ENCODE measurements at places on chromosomes 2 and 18. TPM values are rescaled to one million over a fixed set of nuclear protein-coding genes. Genes with fewer than 3 reads are reported as not detected.
A peak's percentile ranks its signal among the peaks of the same experiment; 100 is the strongest.

- no peaks in the 10 kb centered on the region for H3K4me1 ChIP-seq
- H3K4me3 ChIP-seq, result no peak overlapping the region
- no peak for DNase-seq
Observed at GRCh38 chr18:76521417-76522121, 26.5 kb upstream of the ZNF516 start.

DNA sequence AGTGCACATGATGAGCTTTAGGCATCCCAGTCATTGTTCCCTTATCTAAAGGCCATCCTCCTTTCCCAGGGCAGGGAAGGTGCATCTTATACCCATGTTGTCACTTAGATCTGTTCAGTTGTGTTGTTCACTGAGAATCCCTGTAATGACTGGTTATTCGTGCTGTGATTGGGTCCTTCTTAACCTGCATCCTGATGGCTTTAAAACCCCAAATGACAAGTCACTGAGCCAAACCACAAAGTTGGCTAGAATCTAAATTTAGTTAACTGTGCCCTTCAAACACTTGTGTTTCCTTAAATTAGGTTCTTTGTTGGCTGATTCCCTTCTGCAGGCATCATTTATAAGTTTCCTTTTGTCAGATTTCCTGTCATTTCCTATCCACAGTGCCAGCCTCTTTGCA lies 58.5 kb upstream of the SLC16A14 start:
- no peaks in the 10 kb centered on the region for H3K27me3 ChIP-seq
- H3K36me3 ChIP-seq, result no peaks in the 10 kb centered on the region
- no peak overlapping the region for H3K27ac ChIP-seq
- no peak for DNase-seq

DNA sequence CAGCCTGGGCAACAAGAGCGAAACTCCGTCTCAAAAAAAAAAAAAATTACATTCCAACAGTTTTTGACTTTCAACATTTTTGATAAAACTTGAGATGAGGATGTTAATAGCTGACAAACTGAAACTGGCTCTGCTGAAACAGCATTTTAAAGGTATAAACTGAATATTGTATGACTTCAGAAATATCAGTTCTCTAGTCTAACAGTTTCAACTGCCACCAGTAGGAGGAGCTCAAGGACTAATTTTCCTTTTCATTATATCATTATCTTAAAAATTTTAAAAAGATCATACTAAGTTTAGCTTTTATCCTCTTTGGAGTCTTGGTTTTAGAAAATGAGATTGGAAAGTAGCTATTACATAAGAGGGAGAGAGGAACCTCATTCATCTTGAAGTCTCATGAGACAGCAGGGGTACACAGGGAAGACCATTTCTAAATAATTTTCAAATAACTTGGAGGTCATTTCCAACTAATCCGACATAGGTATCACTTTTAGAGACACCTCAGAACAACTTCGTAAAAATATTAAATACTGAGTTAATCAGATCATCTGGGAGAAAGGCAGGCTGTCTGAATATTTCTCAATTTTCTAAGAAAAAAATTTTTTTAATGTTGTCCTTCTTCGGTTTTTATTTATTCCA lies 37.6 kb upstream of the MCM6 start:
- no peaks in the 10 kb centered on the region for H3K27me3 ChIP-seq
- peak; percentile 17 for DNase-seq
- no peak overlapping the region for H3K27ac ChIP-seq

GRCh38 chr2:41394541-41394940 lies 653.3 kb upstream of the PKDCC start:
- H3K27me3 ChIP-seq, result no peaks in the 10 kb centered on the region
- H3K4me3 ChIP-seq, result no peak overlapping the region
- H3K27ac ChIP-seq, result no peak overlapping the region

GRCh38 chr2:59733970-59734369 lies 819.5 kb downstream of the BCL11A start:
- H3K27me3 ChIP-seq, result no peaks in the 10 kb centered on the region
- no peaks in the 10 kb centered on the region for H3K4me1 ChIP-seq
- no peak overlapping the region for H3K4me3 ChIP-seq

Gene KLHL30
- total RNA-seq, result 0.67 TPM

Gene PIEZO2
- 5.0 TPM for total RNA-seq

Gene MRPL33
- total RNA-seq, result 70.2 TPM

Gene ANKRD62
- not detected for total RNA-seq

Gene EML6
- total RNA-seq, result 23.7 TPM

Gene PTPRN
- total RNA-seq, result not detected

GRCh38 chr2:175402571-175402970 lies 221.1 kb upstream of the ATP5MC3 start:
- no peaks in the 10 kb centered on the region for H3K27me3 ChIP-seq
- H3K27ac ChIP-seq, result no peak overlapping the region
- H3K4me1 ChIP-seq, result no peaks in the 10 kb centered on the region
- H3K36me3 ChIP-seq, result no peaks in the 10 kb centered on the region
- H3K4me3 ChIP-seq, result no peak overlapping the region

Gene FSIP2
- total RNA-seq, result 1.5 TPM

Gene CFAP210
- total RNA-seq, result 1.6 TPM

DNA sequence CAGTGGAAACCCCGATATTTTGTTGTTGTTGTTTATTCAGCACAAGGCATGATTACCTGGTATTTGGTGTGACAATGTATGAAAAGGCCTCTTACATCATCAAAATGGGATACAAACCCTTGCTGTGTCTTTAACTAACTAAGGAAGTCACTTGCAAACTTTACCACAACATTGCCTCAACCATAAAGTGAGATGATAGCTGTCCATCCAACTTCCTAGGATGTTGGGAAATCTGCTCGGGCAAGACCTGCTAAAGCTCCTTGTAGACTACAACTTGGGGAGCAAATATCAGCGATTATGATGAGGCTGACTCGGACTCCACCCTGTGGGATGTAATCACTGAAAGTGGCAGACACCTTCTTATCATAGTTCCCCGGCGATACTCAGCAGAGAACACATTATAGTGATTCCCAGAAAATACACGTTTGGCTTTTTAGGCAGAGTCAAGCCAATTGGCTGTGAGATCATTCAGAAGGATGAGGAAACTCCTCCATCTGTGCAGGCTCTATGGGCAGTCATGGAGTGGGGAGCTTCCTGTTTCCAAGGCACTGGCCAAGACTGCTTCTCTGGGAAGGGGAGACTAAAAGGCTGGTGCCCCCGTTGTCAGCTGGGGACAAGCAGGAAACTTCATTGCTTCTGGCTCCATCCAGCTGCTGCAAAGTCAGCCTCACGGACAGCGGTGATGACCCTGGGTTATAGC lies 289.0 kb downstream of the RNF144A start:
- no peaks in the 10 kb centered on the region for H3K27me3 ChIP-seq
- DNase-seq, result no peak
- H3K27ac ChIP-seq, result no peak overlapping the region
- no peak overlapping the region for H3K4me3 ChIP-seq

DNA sequence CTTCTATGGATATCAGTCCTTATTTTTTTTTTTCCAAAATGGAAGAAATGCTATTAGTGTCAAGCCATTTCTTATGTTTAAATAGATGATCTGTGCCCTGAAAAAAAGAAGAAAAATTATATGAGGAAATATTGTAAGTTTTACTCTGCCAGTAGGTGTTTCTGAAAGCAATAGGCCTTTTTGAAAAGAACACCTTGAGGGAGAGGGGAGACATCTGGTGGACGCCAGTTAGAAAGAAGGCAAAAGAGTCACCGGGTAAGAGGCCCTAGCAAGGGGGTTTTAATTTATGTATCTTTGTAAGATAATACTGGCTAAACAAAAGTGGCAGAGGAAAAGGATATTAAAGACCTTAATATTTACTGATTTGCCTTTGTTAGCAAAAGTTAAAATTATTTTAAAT lies 56.1 kb downstream of the DYNAP start:
- H3K4me1 ChIP-seq, result no peaks in the 10 kb centered on the region
- H3K36me3 ChIP-seq, result no peaks in the 10 kb centered on the region
- DNase-seq, result no peak

Gene MITD1
- 20.8 TPM for total RNA-seq
